ENCODE measurements at places on chromosomes 1 and 21. TPM values are rescaled to one million over a fixed set of nuclear protein-coding genes. Genes with fewer than 3 reads are reported as not detected.

The DDAH1 gene
- 10.3 TPM for total RNA-seq

The ETNK2 gene
- total RNA-seq = 30.9 TPM

The PRKCZ gene
- total RNA-seq = 17.9 TPM

The SEC16B gene
- total RNA-seq = 1.7 TPM

The TNFRSF14 gene
- 49.6 TPM for total RNA-seq

The TTC34 gene
- total RNA-seq = under 0.01 TPM

The FAM72A gene
- total RNA-seq = 2.0 TPM
